IPS DF 19.7 (cell line): ENCODE measurements at places on chromosomes 2 and 18.

DNA sequence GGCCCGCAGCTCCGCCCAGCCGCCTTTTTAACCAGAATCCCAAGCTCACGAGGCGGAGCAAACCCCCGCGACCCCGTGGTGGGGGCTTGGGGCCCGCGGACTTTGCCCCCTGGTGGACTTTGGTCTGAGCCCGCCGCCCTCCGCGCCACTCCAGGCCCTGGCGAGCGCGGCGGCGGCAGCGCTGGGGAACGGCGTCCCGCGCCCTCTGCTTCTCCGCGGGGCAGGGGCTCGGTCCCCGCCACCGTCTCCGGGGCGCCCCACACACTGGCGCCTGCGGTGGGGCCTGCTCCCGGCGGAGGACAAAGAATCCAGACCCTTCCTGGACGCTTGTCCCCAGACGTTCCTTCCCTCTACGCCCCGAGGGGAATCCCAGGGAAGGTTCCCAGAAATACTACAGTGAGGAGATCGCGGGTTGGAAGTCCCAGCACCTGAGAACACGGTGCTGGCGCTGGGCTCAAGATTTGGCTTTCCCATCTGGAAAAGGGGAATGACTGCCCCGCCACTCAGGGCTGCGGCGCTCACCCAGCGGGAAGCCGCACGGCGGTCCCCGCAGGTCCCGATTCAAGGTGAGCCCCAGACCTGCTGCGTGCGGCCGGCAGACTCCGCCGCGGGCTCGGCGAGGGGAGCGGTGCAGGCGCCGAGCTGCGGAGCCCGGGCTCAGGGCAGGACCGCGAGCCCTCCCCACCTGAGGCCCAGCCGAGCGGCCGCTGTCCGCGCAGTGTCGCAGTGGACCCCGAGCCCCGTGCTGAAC is at the start of gene HAAO:
TSS of gene HAAO (minus strand) at position 1 of the 751 bp plus-strand sequence. CDS start 47 bp downstream, outside the sequence.
- no peak for DNase-seq

GRCh38 chr2:56325661-56326345 is 142.0 kb downstream of the CCDC85A start:
- DNase-seq, result no peak

DNA sequence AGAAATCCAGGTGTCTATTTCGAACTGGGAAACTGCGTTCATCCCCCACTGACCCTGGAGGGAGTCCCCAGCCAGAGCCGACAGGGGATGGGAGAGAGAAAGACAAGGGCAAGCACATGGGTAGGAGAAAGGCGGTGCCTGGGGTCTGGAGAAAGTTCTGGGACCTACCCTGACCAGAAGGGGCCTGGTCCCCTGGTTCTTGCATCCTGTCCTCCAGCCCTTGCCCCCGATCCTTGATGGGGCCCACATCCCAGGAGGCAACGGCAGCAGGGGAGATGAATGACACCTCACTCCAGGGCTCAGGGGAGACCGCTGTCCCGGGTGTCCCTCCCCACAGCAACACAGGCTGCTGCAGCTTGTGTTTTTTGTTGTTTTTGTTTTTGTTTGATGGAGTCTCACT is 4.9 kb downstream of the ADCY3 start:
- no peak for DNase-seq

DNA sequence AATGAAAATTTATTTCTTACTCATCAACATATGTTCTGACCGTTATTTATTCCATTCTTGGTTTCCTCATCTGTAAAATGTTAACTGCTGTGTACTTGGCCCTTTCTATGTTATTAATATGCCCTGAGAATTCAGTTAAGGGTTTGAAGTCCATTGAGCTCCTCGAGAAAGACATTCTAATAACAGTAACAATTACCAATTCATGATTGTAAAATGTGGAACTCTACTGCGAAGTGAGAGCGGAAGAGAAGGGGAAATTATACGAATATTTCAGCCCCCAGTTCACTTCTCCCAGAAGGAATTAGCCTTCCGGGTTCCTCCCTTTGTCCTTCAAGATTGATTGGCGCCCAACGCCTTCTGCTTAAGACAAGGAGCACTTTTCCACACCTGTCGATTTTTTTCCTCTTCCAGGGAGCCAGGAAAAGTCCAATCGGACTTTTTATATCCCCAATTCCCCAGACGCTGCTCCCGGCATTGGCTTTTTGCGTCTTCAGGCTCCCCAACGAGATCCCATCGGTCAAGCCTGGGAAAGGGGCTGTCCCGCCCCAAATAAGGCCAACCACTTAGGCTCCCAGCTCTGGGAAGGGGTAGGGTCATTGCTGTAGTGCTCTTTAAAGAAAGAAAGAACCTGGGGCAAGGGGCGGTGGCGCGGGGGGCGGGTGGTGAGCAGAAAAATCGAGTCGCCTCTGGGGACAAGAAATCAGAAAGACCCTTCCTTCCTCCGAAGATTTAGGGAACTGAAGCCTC is 1.6 kb downstream of the DSC2 start:
- no peak for DNase-seq

- no peak for DNase-seq
Measured at GRCh38 chr2:178630581-178630980, 150.3 kb downstream of the PLEKHA3 start.

GRCh38 chr18:77058290-77058835 is 74.2 kb downstream of the MBP start:
- DNase-seq, result no peak

DNA sequence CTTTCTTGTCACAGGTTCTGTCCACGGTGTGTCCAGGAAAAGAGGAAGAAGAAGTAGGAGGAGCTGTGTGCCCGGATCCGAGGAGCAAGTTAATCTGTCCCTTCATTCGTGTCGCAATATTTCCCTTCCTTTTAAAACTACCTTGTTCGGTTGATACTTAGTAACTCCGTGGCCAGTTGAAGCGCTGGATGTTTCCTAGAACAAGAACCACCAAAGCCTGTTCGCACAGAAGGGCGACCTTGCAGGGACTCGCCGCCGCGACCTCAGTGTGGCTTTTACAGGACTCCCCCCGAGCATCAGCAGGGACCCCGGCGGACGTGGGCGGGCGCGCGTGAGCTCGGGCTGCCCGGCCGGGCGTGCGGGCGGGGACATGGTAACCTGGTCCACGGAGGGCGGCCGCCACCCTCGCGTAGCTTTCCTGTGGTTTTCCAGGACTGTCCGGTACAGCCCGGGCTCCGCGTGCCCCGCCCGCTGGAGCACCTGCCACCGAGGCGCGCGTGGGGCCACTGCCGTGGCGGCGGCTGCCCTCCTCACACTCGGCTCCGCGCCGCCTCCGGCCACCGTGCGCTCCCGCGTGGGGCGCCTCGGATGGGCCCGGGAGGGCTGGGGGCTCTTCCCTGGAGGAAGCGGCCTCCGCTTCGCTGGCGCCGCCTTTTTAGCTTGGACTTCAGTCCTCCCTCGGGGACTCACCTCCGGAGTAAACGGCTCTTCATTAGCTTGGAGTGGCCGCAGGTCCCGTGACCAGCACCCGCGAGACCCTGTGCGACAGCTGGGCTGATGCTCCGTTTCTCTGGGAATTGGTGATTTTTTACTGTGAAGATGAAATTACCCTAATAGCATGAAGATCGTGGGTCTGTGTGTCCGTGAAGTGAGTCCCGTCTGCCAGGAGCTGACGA is 9.2 kb upstream of the D2HGDH start:
- no peak for DNase-seq

- DNase-seq, result no peak
Measured at GRCh38 chr2:113138428-113139322, 11.3 kb downstream of the IL1RN start.

GRCh38 chr2:44836174-44836573 is 105.3 kb upstream of the SIX3 start:
- no peak for DNase-seq

DNA sequence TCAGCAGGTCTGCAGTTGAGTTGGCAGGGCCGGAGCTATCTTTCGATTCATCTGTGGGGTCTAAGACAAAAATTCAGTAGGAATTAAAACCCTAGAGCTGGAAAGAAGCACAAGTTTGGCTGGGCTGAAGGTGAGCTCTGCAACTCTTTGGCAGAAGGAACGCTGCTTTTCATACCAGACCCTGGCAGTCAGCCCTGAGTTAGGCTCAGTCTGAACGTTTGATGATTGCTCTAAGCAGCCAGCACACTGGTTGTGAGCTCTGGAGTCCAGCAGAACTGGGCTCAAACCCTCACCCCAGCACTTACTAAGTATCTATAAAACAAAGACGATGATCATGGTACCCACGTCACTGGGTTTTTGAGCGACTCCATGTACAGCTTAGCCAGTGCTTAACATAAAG is 192.5 kb downstream of the TNS1 start:
- no peak for DNase-seq

- DNase-seq, result peak; percentile 38
Measured at GRCh38 chr2:113164930-113165585, 8.7 kb upstream of the PSD4 start.

DNA sequence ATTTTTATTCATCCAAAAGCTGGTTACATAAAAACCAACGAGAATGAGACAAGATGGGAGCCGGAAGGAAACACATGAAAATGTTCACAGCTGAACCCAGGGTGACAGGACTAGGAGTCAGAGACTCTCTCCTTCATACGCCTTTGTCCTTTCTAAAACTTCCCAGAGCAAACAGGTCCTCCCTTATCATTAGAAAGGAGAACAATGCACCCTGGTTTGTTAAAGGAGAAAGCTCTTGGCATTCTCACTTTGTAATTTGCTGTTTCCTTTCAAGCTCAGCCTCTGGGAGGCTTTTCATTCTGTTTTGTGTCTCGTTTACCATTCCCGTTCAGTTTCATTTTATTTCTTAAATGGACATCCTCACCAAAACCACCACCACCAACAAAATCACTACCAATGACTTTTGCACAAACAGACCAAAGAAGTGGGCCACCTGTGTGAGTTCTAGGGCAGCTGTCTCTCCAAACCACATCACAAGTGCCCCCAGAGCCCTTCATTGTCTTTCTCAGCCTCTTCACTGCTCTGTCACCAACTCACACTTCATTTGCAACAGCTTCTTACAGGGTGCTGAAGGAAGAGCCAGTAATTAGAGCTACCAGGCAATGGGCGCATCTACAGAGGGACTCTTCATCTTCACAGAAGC is 105.3 kb downstream of the HDAC4 start:
- no peak for DNase-seq

DNA sequence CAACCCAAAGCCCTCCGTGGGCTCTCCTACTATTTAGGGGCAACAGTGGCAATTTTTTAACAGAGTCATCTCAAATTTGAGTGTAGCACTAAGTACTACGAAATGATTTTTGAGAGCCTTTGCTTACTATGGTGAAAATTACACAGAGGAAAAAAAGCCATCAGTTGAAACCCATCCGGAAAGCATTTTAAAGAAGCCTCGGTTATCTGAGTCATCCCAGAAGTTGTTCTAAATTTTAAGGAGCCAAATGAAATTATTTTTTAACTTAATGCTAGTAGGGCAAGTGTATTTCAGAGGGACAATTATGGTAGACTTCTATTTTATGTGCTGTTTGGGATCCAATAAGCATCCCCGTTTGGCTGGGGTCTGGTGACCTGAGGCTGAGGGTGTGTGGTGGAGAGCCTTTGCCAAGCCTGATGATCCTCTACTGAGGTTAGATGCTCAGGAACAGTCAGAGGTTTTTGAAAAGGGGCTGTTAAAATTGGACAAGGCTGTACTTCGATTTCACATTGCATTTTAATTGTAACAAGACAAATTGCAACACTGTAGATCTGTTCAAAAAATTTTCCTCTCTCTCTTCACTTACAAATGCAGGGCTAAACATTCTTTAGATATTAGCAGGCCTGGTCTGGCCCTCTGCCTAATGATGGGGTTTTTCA is 47.0 kb downstream of the RAPGEF4 start:
- no peak for DNase-seq

GRCh38 chr2:137644731-137645130 is 319.5 kb upstream of the HNMT start:
- DNase-seq, result no peak

- DNase-seq, result no peak
Measured at GRCh38 chr2:218343591-218343990, 13.1 kb upstream of the CATIP start.

DNA sequence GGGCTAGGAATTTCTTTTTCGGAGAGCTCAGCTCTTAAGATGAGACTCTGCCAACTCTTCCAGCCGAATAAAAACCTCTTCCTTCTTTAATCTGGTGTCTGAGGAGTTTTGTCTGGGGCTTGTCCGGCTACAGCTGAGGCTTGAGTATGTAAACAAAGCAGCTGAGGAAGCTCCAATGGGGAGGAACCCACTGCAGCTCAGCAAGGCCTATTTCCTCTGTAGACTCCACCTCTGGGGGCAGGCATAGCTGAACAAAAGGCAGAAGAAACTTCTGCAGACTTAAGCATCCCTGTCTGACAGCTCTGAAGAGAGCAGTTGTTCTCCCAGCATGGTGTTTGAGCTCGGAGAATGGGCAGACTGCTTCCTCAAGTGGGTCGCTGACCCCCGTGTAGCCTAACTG is 838.7 kb downstream of the CCDC85A start:
- DNase-seq, result no peak
